ENCODE measurements at places on chromosomes 3 and 15.

DNA sequence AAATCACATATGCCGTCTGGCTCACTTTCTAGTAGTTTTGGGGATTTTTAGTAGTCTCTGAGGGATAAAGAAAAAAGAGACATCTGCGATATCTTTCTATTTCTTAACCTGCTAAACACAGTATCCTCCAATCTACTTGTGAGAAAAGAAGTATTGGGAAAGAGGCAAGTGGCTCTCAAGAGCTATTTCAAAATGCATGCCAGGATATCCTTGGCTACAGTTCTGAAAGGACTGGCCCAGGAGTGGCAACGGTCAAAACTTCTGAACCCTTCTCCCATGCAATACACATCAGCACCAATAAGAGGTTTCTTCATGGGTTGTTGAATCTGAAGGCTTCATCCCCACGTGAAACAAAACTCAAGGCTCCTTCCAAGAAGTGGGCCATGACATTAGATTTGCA is 204.0 kb upstream of the WNT5A start:
- DNase-seq, result no peak

GRCh38 chr3:38121451-38121831 is 15.5 kb downstream of the ACAA1 start:
- DNase-seq, result no peak

DNA sequence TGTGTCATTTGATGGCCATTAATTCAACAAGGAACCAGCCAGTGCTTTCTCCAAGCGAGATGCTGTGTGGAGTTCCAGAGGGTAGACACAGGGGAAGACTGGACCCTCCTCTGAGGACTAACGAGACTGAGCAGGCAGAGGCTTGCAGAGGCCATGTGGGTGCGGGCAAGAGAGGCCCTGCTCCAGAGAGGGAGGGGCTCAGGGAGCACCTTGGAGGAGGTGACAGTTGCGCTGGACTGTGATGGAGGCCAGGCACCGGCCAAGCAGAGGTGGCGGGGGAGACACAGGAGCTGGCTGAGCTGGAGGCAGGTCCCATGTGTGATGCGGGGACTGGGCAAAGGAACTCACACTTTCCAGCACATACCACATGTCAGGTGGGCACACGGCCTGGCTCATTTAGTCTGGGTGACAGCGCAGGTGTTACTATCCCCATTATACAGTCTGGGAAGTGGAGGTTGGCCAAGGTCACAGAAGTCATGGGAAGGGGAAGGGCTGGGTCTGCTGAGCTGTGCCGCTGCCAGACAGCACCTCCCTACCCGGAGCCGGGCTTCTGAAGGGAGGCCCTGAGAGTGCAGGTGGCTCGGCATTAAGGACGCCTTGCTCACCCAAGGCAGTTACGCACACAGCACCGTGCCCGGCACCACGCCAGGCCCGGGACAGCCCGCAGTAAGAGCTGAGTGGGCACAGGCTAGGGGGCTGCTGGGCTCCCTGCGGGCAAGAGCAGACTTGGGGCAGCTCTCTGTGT is 3.7 kb downstream of the MELTF start:
- DNase-seq, result no peak

DNA sequence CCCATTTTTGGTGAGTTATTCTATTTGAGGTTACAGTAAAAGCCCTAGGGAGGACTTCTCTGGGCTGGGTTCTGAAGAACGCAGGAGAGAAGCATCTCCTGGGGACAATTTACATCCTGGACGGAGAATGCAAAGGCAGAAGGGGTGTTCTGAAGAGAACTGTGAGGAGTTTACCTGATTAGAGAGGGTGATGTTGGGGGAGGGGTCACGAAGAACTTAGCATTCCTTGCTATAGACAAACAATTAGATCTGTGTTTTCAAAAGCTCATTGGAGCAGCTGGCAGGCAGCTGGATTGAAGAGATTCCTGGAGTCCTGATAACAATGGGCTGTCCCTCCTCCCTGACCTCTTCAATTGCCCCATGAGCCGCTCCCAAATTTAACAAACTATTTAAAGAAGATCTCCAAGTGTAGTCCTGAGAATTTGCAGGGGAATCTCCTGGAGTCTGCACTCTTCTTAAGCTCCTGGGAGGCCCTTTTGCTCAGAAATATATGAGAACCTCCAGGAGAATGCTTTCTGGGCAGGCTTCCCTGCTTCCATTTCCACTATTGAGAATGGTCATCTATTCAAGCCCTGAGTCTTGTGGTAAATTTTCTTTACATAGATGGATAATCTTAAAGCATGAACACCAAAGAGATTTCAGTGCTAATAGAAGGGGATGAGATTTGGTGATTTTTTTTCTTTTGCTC is 55.3 kb downstream of the ARHGAP31 start:
- DNase-seq, result no peak

DNA sequence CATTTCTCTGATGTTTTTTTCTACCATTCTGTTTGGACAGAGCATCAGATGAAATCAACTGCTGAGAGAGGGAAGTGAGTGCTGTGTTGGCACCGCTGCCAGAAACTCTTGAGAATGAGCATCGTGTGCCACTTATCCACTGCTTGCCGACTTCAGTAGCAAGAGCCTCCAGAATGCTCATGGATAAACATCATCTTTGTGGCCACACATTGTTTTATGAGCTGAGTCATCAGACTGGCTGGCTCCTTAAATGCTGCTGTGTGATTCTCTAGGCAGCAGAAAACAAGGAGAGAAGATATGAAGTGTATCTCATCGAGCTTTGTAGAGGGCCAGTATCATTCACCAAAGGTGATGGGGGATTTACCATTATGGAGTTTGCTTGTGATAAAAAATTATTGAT is 3.4 kb upstream of the DOCK3 start:
- DNase-seq, result no peak

DNA sequence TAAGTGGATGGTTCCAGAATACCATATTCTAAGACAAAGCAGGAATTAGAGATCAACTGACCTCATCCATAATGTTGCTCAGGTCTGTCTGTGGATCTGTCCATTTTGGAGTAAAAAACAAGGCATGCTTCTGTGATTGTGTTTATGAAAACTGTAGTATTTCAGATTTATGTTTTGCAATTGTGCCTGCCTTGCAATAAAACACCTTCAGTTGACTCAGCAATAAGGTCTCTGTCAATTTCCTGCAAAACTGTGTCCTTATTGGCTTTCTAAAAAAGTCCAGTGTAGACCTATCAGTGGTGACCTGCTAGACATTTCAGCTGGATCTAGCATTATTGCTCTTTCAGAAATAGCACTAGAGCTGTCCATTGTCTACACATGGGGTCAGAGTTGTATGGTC is 409.5 kb upstream of the AZI2 start:
- DNase-seq, result no peak

GRCh38 chr15:87874896-87875711 is 381.4 kb downstream of the NTRK3 start:
- no peak for DNase-seq

DNA sequence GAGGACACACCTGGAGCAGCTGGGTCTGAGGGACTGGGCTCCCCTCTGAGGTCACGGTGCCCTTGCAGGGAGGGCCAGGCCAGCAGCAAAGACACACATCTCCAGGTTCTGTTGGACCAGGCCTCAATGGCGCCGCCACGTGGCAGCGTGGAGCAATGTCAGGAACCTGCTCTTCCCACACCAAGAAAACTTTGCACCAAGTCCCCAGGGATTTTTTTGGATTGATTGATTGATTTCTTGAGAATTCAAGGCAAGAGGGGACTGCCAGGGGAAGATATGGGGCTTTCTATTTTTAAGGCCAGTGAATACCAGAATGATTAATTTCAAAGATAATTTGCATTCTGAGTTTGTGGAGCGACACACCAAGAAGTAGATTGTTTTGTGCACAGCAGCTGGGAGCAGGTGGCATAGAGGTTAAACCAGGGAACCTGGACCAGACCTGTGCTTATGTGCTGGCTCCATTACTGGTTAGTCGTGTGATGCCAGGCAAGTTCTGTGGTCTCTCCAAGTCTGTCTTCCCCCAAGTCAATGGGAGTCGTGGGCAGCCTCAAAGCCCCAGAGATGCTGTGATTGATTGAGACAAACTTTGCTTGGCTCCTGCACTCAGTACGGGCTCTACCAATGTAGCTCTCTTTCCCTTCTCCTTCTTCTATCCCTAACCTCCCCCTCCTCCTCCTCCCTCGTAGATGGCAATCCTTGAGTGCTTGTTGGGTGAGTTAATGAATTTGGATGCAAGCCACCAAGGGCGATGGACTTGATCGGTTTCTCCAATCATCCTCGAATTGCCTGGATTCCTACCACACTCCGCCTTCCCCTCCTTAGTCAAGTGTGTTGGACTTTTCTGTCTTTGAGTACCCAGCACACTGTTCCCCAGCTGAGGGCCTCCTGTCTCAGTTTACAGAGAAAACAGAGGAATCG is 96.2 kb upstream of the TRPM1 start:
- no peak for DNase-seq

- DNase-seq, result no peak
Observed at GRCh38 chr3:176861137-176861536, 336.1 kb downstream of the TBL1XR1 start.

DNA sequence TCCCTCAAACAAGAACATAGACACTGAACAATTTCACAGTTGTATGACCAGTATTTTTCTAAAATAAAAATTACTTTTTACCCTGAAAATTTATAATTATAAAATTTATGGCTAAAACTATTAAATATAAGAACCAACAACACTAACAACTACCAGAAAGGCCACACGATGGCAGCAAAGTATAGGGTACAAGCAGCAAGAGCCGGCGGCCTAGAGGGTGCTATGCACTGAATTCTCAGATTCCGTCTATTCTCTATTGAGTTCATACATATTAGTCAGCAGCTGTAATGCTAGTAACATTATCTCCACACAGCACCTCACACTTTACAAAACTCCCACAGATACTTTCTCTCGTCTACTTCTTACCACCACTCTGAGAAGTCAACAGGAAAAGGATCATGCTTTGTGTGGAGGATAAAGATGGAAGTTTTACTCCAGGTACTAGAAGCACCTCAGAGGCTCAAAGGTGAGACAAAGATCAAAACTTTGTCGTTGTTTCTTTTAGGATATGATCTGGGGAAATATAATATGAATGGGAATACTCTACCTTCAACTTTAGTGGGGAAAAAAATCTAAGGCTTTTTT is 160.5 kb downstream of the FGF12 start:
- peak; percentile 56 for DNase-seq

GRCh38 chr3:161142486-161142885 is 37.3 kb upstream of the B3GALNT1 start:
- no peak for DNase-seq

GRCh38 chr3:10205451-10206165 is 40.9 kb downstream of the IRAK2 start:
- DNase-seq, result no peak

DNA sequence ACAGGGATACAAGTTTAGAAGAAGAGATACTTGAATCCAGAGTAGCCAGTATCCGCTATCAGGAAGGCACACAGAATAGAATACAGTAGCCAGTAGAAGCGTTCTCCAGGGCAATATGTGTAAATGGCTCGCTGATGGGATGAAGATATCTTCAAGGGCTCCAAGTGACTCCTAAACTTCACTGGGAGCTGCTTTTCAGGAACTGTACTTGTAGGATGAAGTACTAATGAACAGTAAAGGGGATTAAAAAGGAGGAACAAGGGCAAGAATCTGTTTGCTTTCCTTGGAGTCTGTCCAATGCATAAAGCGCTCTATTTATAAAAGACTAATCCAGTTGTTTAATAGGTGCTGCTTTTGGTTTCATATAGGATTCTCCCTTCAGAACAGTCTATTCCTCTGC is 78.4 kb downstream of the THRB start:
- no peak for DNase-seq

GRCh38 chr3:178482981-178483380 is 53.3 kb upstream of the KCNMB2 start:
- no peak for DNase-seq

DNA sequence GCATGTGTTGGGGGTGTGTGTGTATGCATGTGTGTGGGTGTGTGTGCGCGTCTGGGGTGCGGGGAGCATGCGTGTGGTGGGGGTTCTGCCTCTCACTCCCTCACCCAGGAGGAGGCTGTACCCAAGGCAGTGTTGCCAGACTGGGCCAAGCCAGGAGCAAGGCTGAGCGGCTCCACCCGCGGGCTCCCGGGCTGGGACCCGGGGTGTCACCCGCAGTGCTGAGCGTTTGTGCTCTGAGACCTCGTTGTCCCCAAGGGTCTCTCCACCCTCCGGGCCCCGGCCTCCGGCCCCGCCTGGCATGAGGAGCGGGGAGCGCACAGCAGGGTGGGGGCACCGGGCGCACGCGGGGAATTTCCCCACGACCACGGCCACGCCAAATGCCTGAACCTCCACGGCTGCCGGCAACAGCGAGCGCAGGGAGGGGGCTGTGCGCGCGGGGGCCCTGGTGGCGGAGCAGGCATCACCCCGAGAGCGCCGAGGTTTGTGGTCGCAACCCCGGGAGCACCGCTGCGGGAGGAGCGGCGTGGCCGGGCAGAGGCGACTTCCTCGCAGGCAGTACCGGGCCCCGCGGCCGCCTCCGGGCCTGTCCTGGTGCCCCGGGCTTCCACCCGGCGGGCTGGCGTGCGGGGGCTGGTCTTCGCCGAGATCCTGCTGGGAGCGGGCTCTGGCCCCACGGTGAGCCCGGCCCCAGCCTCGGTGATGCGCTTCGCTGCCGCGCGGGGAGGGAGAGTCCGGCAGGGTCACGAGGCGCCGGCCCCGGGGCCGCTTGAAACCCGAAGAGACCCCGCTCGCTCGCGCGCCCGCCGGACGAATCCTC is 7.4 kb upstream of the OCA2 start:
- no peak for DNase-seq

DNA sequence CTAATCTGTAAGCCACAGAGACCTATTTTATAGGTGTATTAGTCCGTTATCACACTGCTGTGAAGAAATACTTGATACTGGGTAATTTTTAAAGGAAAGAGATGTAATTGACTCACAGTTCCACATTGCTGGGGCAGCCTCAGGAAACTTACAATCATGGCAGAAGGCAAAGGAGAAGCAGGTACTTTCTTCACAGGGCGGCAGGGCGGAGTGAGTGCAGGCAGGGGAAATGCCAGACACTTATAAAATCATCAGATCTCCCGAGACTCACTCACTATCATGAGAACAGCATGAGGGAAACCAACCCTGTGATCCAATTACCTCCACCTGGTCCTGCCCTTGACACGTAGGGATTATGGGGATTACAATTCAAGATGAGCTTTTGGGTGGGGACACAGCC is 108.7 kb downstream of the GALK2 start:
- no peak for DNase-seq

DNA sequence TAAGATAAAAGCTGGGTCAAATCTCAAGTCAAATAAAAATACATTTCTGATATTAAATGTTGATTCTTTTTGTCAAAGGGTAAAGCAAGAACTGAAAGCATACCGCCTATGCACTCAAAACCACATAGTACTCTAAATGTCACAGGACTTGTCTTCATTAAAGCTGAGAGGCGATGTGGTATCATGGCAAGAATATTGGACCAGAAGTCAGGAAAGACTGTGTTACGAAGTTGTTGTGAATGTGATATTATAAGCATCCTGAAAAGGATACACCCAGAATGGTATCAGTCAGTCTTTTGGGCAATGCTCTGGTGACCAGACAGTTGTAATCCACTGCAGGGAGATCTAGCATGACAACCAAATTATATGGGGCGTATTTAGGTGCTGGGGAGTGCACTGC is 33.8 kb downstream of the TIGIT start:
- DNase-seq, result no peak
